Neuronal stem cell (in vitro differentiated cells): ENCODE measurements at places on chromosomes 11 and 22.

DNA sequence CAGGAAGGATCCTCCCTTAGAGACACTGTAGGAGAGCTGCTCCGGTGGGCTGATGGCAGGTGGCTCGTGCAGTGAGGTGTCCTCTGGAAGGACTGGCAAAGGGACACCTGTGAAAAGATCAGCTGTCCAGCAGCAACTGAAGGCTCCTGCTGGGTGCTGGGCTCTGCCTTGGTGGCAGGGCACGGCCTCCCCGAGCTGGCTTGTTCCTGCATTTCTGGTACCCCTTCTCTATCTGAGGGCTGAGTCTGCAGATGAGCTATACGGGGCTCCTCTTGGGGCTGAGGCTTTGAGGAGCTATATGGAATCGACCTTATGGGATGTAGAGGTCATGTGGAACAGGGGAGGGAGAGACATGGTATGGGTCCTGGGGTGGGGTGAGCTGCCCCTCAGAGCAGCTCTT lies 875.8 kb downstream of the BRD1 start:
- no peak for DNase-seq

- DNase-seq: no peak
Measured at GRCh38 chr11:69320756-69321741, 27.1 kb downstream of the MYEOV start.

DNA sequence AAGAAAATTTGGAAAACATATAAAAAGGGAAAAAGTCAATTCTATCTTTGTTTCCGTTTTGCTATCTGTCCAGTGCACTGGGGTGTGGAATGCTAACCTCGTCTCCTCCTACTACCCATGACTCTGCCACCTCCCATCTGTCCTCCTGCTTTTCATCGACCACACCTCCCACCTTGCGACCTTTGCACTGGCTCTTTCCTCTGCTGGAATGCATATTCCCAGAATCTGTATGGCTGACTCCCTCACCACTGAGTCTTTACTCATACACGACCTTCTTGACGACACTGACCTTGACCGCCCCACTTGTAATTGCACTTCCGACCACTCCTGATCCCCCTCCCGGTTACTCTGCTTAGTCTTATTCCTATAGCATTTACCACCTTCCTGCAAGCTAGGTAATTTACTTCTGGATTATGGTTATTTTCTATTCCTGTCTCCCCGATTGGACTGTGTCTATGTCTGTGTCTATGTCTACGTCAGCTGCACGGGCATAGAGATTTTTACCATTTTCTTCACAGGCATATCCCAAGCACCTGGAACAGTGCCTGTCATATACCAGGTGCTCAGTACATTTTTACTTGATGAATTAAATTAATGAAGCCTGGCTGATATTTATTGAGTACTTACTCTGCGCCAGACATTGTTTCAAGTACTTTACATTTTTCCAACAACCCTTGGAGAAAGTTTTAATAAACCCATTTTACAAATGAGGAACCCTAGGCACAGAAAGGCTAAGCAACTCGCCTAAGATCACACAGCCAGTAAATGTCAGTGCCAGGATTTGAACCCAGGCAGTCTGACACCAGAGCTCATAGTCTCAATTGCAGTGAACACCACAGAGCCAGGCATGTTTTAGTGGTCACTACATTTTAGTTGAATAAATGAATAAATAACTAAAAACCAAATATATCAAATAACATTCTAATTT lies 89.3 kb upstream of the SLC22A12 start:
- no peak for DNase-seq

DNA sequence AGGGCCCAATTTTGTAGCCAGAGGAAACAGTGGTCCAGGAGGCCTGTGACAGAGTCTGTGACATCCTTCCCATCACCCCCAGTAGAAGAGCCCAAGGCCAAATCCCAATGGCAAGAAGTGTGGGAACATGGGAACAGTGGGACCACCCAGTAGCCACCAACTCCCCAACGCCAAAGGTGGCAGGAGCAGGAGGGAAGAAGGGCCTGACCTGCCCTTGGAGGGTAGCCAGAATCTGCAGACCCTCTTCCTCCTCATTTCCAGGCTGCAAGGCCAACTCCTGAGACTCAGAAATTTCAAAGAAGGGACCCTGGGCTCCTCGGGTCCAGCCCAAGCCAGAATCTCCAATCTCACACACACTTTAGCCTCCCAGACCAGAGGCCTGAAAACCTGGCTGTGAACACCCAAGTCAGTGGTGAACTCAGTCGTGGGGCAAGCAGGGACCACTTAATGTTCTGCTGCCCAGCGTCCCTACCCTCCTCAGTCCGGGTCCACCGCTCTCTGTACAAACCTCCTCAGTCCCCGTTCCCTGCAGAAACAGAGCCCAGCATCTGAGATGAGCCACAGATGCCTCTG lies 6.2 kb downstream of the RAB3IL1 start:
- no peak for DNase-seq

- no peak for DNase-seq
Measured at GRCh38 chr11:117730208-117730800, 66.7 kb downstream of the DSCAML1 start.

DNA sequence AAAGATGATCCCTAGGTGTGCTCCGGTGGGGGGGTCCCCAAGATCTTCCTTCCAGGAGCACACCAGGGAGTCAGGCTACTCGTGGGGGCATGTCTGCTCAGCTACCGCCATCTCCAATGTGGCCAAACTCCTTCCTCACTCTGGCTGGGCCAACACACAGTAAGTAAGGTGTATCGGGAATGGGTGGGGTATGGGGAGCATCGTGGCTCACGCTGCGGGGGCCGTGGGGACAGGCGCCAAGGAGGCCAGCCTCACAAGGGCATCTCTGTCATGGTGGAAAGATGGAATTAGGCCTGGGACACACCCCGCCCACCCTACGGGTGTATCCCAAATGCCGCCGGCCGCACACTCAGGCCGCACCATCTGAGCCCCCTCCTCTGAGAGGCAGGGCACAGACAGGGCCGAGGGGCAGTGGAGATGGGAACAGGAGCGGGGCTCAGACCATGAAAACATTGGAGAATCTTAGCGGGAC lies 8.3 kb downstream of the IGF2 start:
- DNase-seq: no peak

DNA sequence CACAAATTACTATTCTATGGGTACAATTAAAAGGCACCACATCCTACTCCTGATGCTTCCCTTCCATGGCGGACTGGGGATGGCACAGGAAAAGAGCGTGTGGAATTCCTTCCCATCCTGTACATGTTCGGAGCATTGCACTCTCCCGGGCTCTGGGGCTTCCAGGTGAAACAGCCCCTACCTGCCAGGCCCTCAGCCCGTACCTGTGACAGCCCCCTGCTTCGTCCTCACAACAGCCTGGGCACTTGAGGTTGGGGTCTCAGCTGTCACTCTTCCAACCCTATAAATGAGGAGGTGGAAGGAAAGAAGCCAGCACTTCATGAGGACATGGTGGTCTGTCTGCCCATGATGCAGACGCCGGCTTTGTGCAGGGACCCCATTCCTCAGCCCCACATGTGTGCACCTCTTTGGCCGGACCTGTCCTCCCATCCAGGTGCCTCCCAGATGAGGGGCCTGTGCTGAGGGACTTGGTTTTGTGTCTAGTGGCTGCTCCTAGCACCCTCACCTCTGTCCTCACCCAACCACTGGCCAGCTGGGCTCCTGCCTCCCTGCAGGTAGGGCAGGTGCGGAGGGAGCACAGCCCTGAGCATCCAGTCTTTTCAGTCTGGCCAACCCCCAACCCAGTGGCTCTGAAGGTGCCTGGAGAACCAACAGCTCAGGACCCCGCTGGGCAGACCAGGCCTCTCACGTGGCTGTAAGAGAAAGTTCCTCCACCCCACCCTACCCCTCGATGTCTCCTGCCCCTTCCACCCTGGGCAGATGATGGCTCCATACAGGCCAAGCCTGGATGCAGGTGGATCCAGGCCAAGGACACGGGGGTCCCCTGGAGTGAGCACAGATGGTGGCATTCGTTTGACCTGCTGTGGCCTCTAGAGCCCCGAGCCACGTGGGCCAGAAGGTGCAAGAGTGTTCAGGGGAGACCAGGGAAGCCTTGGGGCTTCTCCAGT lies 23.4 kb upstream of the WNT7B start:
- no peak for DNase-seq
